ENCODE measurements at places on chromosomes 1 and 21.

DNA sequence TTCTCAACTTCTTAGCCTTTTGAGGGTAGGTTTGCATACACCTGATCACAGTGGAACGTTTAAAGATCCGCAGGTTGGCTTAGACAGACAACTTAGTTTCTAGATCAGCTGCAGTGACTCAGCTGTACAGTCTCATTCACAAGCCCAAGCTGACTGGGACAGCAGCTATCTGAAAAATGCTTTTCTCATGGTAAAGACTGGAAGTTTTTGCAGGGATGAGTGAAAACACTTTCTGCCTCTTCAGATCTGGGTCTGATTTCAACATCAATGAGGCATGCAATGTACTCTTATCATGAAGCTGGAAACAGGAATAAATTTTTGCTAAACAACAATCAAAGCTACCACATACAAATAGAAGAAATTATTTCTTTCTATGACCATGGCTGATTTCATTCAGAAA lies 61.1 kb upstream of the PTBP2 start:
- DNase-seq, result peak; percentile 56

GRCh38 chr1:54710841-54711240 lies 4.8 kb upstream of the TTC4 start:
- DNase-seq, result no peak

DNA sequence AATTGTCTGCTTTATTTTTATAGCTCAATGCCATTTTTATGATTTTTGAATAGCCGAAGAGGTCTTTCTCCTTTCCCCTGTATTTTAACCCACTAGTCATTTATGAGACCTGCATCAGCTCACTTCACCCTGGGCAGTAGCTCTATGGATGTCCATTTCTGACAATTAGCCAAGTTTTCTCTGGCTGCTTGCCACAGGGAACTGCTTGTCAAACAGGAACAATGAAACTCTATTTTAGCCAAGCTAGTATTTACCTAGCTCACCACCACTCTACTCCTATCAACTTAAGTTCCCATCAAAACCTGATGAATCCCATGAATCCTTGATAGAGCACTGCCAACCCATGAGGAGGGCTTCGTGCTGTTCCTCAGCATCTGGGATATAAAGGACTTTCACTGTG lies 406.7 kb downstream of the RWDD3 start:
- DNase-seq, result peak; percentile 50

DNA sequence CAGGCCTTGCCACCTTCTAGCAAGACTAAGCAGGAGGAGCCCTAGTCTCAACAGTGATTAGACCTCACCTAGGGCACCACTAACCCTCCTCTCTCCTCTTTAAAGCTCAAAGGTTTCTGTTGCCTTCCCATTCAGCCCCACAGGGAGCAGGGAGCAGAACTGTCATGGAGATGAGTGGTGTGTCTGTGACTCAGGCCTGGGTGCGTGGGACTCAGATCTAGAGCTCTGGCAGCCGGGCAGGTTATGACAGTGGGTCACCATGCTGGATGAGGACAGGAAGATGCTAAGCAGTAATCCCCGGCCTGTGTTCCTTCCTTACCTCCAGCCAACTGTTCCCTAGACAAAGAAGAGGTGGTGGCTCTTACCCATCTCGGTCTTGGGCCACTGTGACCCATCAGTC lies 60.1 kb upstream of the COA6 start:
- no peak for DNase-seq

DNA sequence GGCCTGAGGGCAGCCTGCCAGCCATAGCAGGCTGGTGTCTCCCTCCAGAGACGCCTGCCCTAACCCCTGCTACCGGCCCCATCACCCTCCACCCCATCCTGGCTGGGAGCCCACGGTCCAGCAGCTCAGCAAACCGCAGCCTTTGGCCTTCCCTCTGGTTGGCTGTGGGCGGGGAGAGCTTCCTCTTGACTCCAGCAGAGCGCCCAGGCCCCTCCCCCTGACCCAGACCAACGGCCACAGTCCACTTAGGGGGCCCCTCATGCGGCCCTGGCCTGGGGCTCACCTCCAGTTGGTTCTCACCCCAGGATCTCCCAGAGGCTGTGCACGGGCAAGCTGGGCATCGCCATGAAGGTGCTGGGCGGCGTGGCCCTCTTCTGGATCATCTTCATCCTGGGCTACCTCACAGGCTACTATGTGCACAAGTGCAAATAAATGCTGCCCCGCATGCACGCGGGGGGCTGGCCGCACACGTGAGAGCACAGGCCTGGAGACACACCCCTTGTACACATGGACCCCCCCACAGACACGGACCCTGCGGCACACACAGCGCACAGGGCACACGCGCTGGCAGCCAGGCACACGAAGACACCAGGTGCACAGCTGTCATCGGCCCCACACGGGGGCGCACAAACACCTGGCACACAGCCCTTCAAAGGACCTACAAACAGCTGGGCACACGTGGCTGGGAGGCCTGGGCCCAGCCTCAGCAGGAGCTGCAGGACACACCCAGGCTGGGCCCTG lies 3.1 kb downstream of the SMIM1 start:
- DNase-seq, result peak; percentile 84

DNA sequence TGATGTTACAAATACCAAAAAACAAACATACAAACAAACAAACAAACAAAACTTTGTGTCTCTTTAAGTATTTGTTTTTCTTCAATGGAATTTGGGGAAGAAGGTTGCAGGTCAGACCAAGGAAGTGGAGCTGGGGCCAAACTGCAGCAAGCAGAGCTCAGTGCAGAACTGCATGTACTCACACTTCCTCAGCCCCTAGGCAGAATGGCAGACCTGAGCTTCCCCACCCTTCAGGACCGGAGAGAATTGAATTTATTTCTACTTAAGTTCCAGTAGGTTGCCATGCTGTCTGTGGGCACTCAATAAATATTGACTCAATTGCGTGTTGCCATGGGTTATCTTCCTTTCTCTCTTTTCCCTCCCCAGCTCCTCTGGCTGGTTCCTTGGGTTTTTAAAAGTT lies 173.6 kb downstream of the PTGER3 start:
- DNase-seq, result no peak

DNA sequence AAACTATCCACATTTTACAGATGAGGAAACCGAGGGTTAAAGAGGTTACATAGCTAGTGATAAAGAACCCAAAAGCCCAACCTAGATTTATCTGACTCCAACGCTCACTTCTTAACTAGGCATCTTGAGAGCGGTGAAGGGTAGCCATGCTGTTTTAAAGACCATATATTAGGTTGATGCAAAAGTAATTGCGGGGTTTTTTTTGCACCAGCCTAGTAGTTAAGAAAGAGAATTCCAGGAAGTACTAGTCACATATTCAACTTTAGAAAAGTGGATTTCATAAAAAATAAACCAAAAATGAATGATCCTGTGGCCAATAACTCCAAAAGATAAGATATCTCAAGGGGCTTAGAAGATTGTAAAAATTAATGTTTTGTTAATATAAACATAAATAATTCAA lies 162.1 kb downstream of the GLUL start:
- DNase-seq, result no peak

GRCh38 chr1:6178751-6179563 lies 1.2 kb downstream of the CHD5 start:
- DNase-seq, result peak; percentile 27

GRCh38 chr1:64845831-64846425 lies 101.1 kb downstream of the RAVER2 start:
- DNase-seq, result no peak

DNA sequence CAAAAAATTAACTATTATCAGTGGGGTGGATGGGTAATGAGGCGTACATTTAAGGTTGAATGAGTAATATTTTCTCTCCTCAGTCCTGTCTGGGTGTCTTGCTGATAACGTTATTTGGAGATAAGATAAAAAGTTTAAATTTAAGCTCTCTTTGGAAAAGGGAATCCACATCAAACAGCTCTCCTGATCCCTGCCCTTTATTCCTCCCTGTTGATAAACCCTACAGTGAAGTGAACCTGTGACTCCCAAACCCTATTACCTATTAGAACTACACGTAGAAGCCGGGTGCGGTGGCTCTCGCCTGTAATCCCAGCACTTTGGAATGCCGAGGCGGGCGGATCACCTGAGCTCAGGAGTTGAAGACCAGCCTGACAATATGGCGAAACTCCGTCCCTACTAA lies 9.9 kb upstream of the GPR161 start:
- DNase-seq, result no peak

- DNase-seq, result no peak
Measured at GRCh38 chr1:109625601-109626560, 6.2 kb downstream of the AMPD2 start.

- no peak for DNase-seq
Measured at GRCh38 chr1:227561241-227561907, 2.0 kb upstream of the ZNF678 start.

DNA sequence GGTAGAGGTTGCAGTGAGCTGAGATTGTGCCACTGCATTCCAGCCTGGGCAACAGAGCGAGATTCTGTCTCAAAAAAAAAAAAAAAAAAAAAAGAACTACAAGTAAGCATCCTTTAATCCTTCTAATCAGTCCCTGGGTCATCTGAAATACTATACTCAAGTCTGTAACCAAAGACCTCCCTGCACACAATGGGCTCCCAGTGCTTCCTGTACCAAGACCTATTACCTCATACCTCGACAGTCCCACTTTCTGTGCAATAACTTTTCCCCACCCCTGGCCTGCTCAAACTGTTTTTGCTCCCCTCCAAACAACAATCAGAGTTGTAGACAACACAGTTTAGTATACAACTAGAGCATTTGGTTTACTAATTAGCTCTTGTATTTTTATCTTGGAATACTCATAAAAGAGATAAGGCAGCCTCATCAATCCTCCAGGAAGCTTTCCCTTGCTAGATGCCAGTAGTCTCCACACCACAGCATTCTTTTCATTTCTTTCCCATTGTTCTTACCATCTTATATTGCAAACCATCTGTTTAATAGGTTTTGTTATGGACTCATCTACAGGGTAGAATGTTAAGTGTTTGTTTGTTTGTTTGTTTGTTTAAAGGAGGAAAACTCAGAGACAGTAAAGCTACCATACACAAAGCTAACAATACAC lies 19.2 kb upstream of the RLF start:
- DNase-seq, result peak; percentile 11

DNA sequence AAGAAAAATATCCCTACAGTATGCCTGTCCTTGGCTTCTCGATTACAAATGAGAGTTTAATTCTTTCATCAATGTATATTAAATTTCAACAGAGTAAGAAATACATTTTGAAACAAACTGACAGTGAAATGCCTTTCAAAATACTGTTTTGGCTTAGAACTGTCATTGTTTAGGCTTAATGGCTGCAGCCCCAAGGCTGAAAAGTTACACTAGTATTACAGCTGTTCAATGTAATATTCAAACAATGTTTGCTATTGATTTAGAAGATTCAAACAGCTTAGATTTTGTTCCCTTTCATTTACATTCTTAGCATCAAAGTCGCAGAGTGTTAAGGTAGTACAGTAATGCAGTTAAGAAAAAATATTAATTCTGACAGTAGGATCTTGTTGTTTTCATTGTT lies 882.9 kb upstream of the ADGRL2 start:
- DNase-seq, result no peak

DNA sequence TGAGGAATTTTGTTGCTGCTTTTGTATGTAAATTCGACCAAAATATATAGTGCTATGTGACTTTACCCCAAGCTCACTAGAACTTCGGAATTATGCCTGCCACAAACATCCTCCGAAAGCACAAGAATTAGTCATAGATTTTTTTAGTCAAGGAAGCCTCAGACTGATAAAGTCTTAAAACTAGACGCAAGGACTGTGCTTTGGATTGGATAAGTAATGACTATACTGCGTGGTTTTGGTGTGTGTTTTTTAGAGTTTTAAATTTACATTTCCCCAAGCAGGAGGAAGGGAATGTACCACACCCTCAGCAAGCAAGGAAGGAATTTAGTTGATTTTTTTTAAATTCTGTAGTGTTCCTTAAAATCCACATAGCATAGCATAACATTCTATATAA lies 10.3 kb downstream of the WLS start:
- peak; percentile 54 for DNase-seq

DNA sequence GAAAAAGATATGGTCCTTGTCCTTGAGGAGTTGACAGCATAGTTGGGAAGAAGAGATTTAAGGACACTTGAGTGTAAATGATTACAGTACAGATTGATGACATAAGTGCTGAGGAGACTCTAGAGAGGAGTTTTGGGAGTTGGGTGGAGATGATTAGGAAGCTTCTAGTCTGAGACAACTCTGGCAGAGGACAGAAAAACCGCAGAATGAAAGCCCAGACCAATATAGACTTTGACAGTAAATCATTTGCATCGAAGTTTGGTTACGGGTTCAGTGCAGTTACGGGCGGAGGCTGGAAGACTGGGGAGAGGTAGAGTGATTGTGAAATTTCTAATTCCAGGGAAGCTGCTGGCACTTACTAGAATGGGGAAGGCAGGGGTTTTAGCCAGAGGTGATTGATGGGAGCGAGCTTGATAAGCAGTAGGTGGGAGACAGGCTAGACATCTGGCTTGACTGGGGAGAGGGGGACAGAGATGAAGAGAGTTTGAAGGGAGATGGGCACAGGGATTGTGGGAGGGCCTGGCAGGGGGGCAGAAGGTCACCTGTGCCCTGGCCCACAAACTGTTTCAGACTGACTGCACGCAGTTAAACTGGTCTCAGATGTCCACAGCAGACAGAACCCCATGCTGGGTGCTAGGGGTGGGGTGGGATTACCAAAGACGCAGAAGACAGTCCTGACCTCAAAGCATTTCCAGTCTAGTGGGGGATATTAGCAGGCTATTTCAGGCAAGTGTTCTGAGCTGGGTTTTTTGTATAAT lies 20.1 kb downstream of the SH2D2A start:
- no peak for DNase-seq

DNA sequence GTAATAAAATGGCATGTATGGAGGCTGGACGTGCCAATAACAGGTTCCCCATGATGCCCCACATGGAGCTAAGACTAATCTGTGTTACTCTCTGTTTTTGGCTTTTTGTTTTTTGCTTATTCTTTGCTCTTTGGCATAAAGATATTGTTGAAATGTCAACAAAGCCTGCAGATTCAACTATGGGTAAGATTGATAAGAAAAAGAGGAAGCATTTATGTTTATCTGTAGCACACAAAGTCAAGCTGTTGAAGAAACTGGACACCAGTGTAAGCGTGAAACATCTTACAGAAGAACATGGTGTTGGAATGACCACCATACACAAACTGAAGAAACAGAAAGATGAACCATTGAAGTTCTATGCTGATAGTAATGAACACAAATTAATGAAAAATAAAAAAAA lies 402.7 kb downstream of the LTN1 start:
- no peak for DNase-seq

- DNase-seq, result no peak
Measured at GRCh38 chr1:228988664-228989063, 253.4 kb downstream of the RHOU start.

DNA sequence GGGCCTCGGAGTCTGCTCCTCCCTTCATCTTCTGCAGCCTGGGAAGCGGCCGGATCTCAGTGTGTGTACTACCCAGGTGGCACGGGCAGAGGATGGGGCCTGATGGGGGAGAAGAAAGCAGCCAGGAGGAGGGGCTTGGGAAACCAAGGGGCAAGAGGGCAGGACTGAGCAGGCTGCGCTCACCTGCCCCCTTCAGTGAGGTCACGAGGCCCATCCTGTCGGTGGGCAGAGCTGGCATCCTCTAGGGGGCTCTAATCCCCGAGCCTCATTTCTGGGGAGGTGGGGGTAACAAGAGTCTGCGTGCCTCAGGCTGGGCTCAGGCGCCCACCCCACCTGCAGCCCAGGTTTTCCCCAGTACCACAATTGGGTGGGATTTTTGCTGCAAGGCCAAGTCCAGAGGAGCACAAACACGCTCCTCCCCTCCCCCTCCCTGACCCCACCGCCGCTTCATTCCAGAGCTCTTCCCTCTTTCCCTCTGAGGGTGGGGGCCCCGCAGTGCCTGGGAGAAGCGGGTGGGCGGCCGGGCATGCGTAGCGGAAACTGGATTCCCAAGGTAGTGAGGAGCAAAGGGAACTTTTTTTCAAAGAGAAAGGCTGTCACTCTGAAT lies 1.8 kb upstream of the WNT3A start:
- DNase-seq, result no peak

GRCh38 chr1:154987326-154987725 lies 4.2 kb downstream of the FLAD1 start:
- DNase-seq, result no peak

Data from astrocyte of the hippocampus (primary cell).